ENCODE measurements at places on chromosomes 5 and 9.

DNA sequence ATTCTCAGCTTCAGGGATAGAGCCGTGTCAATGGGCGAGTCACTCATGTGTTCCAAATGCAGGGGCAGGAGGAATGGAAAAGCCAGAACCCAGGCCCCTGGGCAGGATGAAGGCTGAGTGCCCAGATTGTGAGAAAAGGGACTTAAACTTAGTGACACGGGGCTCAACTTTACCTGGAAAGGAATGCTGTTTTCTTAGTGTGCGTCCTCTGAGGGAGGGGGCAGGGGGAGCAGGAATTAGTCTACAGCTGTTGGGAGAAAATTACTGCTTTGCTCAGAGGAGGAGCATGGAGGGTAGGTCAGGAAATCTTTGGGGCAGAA is 14.6 kb downstream of the HK3 start:
- no peak for DNase-seq

DNA sequence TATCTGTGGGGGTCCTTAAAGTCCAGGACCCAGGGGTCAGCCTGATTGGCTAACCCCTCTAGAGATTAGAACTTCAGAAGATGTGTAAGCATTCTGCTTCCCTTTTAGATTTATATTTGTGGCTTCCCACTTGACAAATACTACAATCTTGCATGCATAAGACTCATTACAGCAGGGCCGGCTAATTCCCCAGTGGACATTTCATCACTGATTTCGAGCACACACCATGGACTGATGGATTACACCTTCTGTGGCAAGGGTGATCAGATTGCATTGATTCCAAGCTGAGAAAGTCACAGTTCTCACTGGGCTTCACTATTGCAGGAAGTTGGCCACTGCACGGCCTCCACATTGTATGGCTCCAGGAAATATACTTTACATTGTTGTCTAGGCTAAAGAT is 65.8 kb upstream of the DAPK1 start:
- DNase-seq = no peak

GRCh38 chr5:123929055-123929474 is 417.1 kb downstream of the CSNK1G3 start:
- no peak for DNase-seq

DNA sequence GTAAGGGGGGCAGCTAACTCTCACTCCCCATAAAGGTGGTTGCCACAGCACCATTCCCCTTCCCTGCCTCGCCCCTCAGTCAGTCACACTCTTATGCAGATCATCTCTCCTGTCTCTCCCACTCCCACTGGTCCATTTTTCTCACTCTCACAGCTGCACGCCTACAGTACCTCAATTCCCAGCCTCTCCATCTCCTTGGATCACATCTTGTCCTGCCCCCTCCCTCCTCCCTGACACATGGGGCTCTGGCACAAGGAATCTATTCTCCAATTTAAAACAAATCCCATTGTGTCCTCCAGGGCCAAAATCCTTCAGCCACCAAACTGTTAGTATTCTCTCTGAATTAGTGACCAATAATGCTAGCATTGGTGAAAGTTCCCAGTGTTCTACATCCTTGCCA is 114.4 kb downstream of the AUH start:
- DNase-seq = no peak

GRCh38 chr9:90552317-90552716 is 90.3 kb downstream of the DIRAS2 start:
- DNase-seq = no peak

DNA sequence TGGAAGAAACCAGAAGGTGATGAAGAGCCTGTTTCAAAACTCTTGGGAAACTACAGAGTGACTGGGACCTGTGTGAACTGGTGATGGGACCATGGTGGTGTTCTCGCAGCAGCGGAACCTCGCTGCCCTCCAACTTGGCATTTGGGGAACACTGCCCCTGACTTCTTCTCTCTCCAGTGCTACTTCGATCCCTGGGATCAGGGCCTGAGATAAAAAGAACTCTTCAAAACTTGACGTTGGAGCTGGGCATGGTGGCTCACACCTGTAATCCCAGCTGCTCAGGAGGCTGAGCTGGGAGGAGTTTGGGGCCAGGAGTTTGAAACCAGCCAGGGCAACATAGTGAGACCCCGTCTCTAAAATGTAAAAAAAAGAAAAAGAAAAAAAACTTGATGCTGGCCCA is 18.1 kb downstream of the PITX1 start:
- DNase-seq = no peak

DNA sequence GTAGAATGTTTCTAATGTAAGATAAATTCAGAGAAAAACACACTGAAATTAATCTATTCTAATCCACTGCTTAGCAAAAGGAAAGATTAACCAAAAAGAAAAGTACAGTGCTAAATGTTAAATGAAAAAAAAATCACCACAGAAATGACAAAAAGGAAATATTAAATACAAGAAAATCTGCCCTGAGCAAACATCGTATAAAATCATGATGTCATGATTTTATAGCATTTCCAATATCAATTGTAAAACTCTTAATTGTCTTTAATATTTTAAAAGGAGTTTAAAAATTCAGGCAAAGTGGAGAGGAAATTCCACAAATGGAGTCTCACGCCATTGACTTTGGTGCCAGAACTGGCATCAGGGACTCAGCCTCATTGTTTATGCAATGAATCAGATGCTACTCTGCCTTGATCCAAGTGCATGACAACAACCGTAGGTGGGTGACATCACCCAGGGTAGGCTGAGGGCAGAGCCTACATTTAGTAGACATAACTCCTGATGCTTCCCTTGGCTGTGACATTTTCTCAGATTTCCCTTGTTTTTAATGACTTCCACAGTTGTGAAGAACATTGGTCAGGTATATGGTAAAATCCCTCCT is 696.8 kb downstream of the SEMA5A start:
- DNase-seq = no peak

DNA sequence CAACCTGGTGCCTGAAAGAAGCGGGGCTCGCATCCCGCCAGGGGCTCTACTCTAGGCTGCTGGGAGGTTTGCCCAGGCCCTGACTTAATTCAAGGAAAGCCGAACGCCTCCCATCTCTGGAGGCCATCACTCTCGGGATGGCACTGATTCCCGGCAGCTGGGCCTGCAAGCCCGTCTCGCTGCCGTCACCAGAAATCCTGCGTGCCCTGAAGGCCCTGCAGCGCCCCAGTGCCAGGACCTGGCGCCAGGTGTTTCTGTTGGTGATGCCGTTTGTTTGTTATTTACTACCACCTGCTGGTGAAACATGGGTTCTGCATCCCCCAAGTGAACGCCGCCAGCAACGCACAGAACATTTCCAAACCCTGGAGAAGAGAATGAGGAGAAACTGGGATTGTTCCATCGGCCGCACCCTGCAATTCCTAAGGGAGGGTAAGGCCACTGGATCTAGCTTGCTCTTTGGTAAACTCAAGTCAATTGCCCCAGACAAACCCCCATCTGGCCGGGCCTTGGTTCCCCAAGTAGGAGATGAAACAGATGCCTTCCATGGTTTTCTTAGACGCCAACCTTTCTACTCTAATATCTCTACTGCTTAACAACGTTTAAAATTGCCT is 77.9 kb downstream of the AK8 start:
- DNase-seq = peak; percentile 35

All from stimulated activated CD4-positive, alpha-beta T cell treated with anti-CD3 and anti-CD28 coated beads, Interleukin-1b, Interleukin-23, amount 100 ng/mL, for 1 hour (primary cell).